Endothelial cell (in vitro differentiated cells): ENCODE measurements at places on chromosomes 12 and 14. TPM values are rescaled to one million over a fixed set of nuclear protein-coding genes. Genes with fewer than 3 reads are reported as not detected.
A peak's percentile ranks its signal among the peaks of the same experiment; 100 is the strongest.

Gene CLMN
- total RNA-seq = 0.46 TPM

Gene UNC79
- total RNA-seq = 0.69 TPM

Gene CEBPE
- total RNA-seq = not detected

DNA sequence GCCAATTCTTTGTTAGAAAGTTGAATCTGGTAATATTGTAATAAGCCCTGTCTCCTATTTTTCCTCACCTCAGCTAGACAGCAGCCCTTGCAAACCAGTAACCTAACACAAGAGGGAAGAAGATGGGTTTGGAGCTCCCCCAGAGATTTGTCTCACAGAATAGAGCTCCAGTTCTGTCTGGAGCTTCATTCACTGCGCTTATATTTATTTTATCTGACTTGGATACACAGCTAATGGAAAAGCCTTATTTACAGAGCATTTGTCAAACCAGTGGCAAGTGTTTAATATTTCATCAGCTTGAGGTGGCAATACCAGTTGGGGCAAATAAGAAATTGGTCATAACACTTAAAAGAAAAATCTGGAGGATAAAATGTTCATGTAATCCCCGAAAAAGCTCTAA is 1094.0 kb downstream of the FSCB start:
- no peak overlapping the region for H3K27ac ChIP-seq
- no peaks in the 10 kb centered on the region for H3K27me3 ChIP-seq
- H3K4me1 ChIP-seq = no peaks in the 10 kb centered on the region
- H3K36me3 ChIP-seq = no peaks in the 10 kb centered on the region

GRCh38 chr12:26878661-26879119 is 45.7 kb upstream of the ITPR2 start:
- H3K4me3 ChIP-seq = no peak overlapping the region
- peak; percentile 11 for DNase-seq
- no peak overlapping the region for H3K27ac ChIP-seq

GRCh38 chr12:108112832-108113556 is 16.1 kb upstream of the WSCD2 start:
- no peaks in the 10 kb centered on the region for H3K36me3 ChIP-seq
- DNase-seq = peak; percentile 31
- H3K27me3 ChIP-seq = peaks cover 1% of the 10 kb centered on the region
- H3K27ac ChIP-seq = no peak overlapping the region
- H3K4me1 ChIP-seq = peaks cover 4% of the 10 kb centered on the region
- no peak overlapping the region for H3K4me3 ChIP-seq

- H3K4me1 ChIP-seq = peaks cover 18% of the 10 kb centered on the region
- H3K4me3 ChIP-seq = no peak overlapping the region
- no peak for DNase-seq
- no peak overlapping the region for H3K27ac ChIP-seq
Measured at GRCh38 chr12:14190694-14191093, 174.8 kb upstream of the ATF7IP start.

GRCh38 chr12:79883216-79883615 is 51.7 kb downstream of the PPP1R12A start:
- peaks cover 34% of the 10 kb centered on the region for H3K4me1 ChIP-seq
- H3K27ac ChIP-seq = peak overlapping the region; percentile 64
- peak overlapping the region; percentile 6 for H3K4me3 ChIP-seq
- DNase-seq = no peak
- H3K36me3 ChIP-seq = no peaks in the 10 kb centered on the region

DNA sequence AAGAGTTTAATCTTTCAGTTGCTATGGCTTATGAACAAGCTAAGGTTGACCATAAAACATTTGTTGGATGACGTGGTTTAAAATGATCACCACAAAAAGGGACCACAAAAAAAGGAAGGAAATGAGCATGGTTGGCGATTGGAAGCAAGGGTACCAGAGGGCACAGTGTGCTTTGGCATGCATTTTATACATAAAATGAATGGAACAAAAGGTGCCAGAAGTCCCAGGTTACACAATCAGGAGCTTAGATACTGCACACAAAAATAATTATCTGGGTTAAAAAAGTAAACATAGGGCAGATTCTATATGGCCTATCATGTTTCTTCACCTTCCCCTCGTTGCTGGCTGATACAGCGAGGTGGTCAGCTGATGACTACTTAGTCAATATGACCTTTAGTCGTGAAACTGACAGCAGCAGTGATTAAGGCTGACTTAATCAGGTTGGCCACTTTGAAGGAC is 50.7 kb downstream of the ZC3H14 start:
- no peak overlapping the region for H3K4me3 ChIP-seq
- H3K27me3 ChIP-seq = no peaks in the 10 kb centered on the region
- peaks cover 7% of the 10 kb centered on the region for H3K36me3 ChIP-seq
- no peaks in the 10 kb centered on the region for H3K4me1 ChIP-seq

DNA sequence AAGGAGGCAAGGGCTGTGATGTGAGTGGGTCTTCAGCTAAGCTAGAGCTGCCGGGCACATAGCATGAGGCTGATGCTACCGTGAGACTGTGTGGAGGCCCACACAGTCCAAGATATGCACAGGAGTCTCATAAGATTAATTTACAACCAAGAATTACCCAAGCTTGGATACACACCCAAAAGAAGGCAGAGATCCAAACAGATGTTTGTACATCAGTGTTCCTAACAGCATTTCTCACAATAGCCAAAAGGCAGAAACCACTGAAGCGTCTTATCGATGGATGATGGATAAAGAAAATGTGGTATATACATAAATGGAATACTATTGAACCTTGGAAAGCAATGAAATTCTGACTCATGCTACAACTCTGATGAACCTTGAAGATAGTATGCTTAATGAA is 40.8 kb upstream of the RIC8B start:
- H3K4me1 ChIP-seq = no peaks in the 10 kb centered on the region
- no peak overlapping the region for H3K4me3 ChIP-seq
- H3K27ac ChIP-seq = no peak overlapping the region
- no peaks in the 10 kb centered on the region for H3K36me3 ChIP-seq
- DNase-seq = no peak

GRCh38 chr14:81120501-81120900 is 100.3 kb downstream of the GTF2A1 start:
- DNase-seq = no peak
- H3K36me3 ChIP-seq = no peaks in the 10 kb centered on the region
- H3K4me1 ChIP-seq = peaks cover 3% of the 10 kb centered on the region
- H3K4me3 ChIP-seq = no peak overlapping the region

- H3K27ac ChIP-seq = no peak overlapping the region
- no peaks in the 10 kb centered on the region for H3K27me3 ChIP-seq
- no peaks in the 10 kb centered on the region for H3K36me3 ChIP-seq
- no peak overlapping the region for H3K4me3 ChIP-seq
Measured at GRCh38 chr14:65915125-65915524, 502.6 kb downstream of the FUT8 start.
